Stimulated activated CD4-positive, alpha-beta T cell treated with anti-CD3 and anti-CD28 coated beads, Interleukin-1b, Interleukin-23, amount 100 ng/mL, for 1 hour (primary cell): ENCODE measurements at places on chromosomes 6 and 20.

- no peak for DNase-seq
These were observed 3.8 kb upstream of the ECHDC1 start for GRCh38 chr6:127347178-127347577.

DNA sequence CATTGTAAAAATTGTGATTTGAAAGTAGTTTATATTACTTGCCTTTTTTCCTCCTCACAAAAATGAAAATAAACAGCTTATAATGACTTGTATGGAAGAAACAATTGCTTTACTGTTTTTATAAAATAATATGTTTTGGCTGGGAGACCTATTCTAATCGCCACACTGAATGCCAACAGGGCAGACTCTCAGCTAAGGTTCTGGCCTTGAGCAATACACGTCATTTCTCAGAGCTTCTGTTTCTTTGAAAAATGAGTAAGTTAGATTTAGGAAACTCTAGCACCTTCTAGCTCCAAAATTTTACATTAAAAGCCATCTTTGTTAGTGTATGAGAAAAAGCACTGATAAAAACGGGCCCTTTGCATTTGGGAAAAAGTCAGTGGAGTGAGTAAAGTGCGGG is 166.6 kb downstream of the ARID1B start:
- DNase-seq = no peak

DNA sequence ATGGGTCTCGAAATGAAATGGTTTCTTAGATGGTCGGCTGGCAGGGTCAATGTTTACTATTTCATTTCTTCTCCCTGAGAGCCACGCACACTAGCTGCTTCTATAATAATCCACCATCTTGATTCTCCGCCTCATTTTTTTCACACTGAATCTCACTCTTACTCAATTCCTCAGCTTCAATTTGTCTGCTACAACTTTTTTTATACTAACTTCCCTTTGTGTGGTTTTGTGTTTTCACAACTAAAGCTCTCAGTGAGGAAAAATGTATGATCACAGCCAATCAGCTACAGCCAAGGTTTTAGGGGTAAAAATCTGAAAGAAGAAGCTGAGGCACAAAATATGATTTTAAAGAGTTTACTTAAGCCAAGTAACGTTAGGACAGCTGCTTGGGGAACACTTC is 1309.4 kb downstream of the EPHA7 start:
- no peak for DNase-seq

GRCh38 chr20:43516251-43516824 is 8.8 kb downstream of the L3MBTL1 start:
- no peak for DNase-seq

- DNase-seq = no peak
These were observed 206.3 kb upstream of the RAB32 start for GRCh38 chr6:146337376-146337775.

DNA sequence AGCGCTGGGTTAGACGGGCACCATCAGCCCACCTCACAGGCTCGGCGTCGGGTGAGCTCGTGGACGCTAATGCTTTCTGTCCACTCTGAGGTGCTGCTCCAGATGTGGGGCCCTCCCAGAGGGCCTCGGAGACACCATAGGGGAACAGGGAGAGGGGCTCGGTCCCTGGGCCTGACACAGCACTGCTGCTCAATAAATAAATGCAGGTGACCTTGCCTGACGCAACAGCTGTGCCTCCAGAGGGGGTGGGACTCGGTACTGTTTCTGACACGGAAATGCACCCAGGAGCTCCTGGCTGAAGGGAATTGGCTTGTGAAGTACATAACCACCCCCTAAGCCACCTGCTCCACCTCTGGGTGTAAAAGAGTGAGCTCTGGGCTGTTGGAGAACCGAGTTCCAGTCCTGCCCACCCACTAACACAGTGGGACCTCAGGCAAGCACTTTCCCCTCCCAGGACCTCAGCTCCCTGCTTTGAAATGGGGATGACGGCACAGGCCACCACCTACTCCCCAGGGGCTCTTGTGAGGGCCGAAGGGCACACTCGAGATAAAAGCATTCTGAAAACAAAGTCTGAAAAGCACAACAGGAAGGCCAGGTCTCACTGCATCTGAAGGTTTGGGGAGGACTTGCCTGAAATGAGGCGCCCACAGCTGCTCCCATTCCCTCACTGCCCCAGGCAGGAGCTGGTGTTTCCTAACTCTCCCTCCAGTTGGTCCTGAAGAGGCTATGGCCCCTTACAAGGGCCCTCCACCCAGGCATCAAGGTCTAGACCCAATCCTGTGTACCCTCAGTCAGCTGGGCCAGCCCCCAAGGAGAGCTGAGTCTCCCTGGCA is 6.7 kb downstream of the KCNK15 start:
- DNase-seq = no peak

- no peak for DNase-seq
These were observed 802.0 kb downstream of the C6orf118 start for GRCh38 chr6:164507206-164507940.

- DNase-seq = no peak
These were observed 34.1 kb downstream of the TNXB start for GRCh38 chr6:32074996-32075532.

DNA sequence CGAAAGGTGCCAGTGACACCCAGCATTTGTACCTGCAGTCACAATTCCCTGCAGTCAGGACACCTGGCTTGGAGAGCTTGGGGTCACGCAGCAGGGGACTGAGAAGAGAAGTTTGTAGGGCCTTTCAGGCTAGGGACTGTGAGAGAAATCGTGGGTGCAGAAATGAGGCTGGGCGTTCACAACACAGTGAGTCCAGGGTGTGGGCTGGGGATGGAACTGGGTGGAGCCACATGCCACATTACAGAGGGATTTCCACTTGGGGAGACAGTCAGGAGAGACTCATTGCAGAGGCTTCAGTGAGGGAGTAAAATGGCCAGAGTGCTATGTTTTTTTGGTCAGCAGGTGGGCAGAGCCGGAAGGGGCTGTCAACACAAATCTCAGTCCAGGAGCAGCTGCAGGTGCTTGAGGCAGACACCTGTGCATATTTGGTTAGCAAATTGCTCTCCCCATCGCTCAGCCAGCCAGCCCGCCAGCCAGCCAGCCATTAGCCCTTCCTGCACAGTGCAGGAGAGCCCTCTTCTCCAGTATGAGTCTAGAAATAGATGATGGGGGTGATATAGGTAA is 7.4 kb downstream of the ITPR3 start:
- no peak for DNase-seq

- no peak for DNase-seq
These were observed 1.1 kb downstream of the OCSTAMP start for GRCh38 chr20:46549188-46549972.

DNA sequence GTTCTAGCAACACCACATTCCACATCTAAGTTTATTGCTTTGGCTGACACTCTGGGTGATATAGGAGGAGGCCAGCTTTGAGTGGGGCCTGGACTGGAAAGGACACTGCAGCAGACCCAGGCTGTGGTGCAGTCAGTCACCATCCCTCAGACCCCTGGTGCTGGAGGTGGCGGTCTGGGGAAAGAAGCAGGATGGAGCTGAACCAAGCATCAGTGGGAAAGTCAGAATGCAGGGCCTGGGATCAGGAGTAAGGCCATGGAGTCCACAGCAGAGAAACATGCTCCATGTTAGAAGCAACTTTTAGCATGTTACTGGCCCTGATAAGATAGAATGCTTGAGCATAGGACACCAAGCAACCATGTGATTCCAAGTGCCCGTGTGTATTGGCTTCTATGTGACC is 5.9 kb downstream of the HLA-A start:
- DNase-seq = no peak

DNA sequence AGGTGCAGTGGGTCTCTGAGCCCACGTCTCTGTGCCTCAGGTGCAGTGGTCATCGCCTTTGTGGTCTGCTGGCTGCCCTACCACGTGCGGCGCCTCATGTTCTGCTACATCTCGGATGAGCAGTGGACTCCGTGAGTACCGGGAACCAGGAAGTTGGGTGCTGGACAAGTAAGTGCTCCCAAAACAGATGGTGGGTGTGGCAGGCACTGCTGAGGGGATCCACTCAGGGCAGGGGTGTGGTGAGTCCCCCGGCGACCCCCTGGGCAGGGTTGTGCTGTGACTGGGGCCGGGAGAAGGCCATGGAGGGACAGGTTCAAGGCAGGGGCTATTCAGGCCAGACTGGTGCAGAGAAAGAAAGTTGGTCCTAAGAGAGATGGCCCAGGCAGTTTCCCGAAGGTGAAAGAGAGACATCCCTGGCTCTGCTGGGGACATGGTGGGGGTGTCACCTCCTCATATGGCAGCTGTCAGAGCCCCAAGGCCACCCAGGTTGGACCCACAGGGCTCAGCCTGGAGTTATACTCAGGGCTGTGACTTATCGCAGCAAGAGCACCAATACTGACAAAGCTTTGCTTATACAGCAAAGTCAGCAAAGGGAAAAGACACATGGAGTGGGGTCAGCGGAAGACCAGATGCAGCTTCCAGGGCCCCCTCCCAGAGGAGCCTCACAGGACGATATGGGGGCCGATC is 37.9 kb upstream of the MRGBP start:
- no peak for DNase-seq

GRCh38 chr6:29850011-29850553 is 22.5 kb downstream of the HLA-G start:
- no peak for DNase-seq

GRCh38 chr20:42340368-42340767 is 722.2 kb upstream of the CHD6 start:
- no peak for DNase-seq

DNA sequence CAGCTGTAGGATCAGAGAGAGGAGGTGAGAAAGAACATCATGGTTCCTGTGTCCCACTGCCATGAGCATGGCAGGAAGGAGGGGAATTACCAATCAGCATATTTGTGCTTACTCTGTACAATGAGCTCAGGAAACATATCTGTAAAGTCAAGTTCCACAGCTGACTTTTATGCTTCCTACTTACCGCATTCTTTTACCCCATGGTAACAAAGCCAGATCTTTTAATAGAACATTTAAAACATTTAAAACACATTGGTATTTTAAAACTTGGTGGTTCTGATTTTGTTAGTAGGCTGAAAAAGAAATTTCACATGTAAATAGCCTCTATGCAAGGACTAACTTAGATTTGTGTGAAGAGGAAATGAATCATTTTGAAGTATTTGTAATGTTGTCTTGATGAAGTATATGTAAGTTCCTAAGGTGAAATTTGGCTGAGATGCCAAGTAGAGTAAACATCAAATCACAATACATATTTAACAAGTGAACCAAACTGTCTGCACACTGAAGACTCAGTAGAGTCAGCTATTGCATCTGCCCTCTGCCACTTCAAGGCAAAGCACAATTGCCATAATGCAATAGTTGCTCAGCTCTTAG is 114.7 kb downstream of the GJA10 start:
- DNase-seq = no peak
